ENCODE measurements at places on chromosomes 2 and 18.

DNA sequence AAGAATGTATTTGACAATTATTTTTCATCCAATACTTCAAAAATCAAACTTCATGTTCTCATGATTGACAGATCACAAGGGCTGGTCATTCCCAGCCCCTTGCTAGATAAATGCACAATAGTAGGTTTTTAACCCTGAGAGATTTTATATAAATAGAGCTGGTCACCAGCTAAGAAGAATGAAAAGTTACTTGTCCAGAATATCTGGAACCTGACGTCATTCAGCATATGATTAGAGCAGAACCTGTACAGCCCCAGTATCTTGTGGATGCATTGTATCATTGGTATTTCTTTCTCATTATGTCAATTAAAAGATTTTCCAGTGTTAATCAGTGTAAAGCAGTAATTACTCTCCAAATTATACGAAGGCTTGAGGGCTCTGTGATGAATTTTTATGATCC is 202.8 kb upstream of the RND3 start:
- DNase-seq, result no peak

DNA sequence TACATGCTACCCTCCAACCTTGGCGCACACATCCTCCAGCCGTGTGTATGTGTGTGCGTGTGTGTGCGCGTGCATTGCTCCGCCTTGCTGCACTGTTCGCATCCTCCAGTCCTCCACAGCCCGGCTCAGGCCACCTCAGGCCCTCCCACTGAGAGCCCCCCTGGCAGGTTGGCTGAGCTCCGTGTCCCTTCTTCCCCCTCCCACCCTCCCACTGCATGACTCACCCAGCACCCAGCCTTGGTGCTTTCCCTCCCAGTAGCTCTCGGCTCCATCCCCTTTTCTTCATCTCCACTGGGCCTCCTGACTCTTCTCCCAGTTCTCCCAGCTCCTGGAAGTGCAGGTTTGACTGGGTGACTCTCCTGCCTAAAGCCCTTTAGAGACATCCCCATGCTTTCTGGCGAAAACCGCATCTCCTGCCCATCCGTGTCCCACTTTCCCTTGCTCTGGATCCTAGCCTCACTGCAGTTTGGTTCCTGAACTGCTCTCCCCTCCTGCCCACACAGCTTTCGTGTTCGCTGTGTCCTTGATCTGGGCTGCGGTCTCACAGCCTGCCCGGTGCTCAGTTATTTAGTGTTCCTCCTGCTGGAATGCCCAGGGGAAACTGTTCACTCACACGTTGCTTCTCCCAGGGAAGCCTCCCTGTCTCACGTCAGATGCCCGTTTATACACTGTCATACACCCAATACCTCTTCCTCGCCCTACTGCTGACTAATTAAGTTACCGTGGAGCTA is 4.9 kb downstream of the TMEM177 start:
- DNase-seq, result no peak

GRCh38 chr2:165064743-165065142 is 109.4 kb upstream of the SLC38A11 start:
- no peak for DNase-seq

GRCh38 chr18:27582760-27583412 is 397.8 kb upstream of the CHST9 start:
- DNase-seq, result no peak

- DNase-seq, result no peak
These were observed 13.9 kb downstream of the PCARE start for GRCh38 chr2:29060441-29060840.

DNA sequence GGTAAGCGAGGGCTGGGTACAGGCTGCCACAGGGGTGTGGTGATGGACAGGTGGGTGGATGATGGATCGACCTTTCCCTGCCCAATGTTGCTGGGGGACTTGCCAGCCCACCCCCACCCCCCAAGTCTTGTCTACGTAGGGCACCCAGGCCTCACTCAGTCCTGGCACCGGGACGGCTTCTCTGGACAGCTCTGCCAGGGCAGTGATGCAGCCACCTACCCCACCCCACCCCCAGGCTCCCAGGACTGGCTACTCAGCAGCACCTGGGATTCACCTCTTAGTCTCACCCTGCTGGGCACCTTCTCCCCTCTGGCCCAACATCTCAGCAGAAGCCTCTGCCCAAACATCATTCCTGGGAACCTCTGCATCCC is 55.7 kb downstream of the ANKMY1 start:
- DNase-seq, result peak; percentile 70

- DNase-seq, result no peak
These were observed 21.0 kb downstream of the BCL11A start for GRCh38 chr2:60532421-60532820.
